ENCODE measurements at places on chromosomes 13 and 19.

- DNase-seq: no peak
These were observed 196.9 kb upstream of the UBL3 start for GRCh38 chr13:30047154-30047874.

- no peak for DNase-seq
These were observed 964 bp downstream of the PAK4 start for GRCh38 chr19:39126312-39127187.

DNA sequence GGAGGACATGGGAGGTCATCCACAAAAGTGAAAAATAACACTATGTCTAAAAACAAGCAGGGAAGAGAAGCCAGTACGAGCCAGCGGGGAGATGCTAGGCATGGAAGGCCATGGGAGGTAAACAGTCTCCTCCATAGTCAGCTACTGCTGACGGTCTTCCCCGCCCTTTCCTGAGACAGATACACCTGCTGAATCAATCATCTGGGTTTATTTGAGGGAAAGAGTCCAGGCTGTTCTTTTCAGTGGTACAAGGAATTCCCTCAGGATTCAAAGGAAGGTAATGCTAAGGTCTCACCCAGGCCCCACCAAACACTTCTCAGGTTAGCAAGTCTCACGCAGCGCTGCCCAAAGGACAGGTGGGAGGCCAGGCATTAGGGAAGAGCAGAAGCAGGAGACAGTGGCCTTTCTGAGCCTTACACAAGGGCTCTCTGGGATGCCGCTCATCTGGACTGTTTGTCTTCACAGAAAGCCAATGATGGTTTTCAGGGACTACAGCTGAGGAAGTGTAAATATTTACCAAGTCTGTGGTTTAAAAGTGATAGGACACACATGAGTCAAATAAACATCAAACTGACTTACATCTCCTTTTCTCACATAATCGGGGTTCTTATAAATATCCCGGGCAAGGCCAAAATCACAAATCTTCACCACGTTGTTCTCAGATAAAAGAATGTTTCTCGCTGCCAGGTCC lies 173.9 kb downstream of the FLT1 start:
- DNase-seq: no peak

DNA sequence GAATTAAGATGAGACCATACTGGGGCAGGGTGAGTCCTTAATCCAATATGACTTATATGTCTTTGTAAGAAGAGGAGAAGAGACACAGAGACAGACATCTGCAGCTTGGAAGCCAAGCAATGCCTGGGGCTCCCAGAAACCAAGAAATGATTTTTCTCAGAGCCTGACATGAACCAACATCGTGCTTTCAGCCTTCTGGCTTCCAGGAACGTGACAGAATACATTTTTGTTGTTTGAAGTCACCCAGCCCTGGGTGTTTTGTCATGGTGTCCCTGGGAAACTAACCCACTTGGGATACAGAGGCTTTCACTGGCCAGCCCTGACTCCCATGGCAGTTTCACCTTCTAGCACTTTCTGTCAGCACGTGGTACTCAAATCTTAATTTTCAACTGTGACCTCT lies 95.3 kb upstream of the SLC10A2 start:
- no peak for DNase-seq

GRCh38 chr13:27432611-27433210 lies 8.3 kb downstream of the GTF3A start:
- peak; percentile 35 for DNase-seq

DNA sequence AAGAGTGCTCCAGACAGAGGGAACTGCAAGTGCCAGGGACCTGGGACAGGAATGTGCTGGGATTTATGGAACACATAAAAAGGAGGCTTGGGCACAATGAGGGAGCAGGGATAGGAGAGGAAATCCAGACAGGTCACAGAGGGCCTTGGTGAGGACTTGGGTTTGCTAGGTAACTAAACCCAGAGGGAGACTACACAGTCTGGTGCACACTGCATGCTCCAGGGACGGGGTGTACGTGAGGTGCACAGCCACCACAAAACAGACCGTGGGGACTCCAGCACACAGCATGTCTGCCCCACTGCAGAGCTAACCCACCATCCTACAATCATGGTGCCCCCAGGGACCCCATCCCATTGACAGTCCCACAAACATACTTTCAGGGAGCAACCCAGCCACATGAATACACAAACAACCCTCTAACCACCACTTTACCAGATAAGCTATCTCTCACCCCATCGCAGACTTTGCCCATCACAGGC lies 5.5 kb upstream of the ZFP36 start:
- DNase-seq: no peak

DNA sequence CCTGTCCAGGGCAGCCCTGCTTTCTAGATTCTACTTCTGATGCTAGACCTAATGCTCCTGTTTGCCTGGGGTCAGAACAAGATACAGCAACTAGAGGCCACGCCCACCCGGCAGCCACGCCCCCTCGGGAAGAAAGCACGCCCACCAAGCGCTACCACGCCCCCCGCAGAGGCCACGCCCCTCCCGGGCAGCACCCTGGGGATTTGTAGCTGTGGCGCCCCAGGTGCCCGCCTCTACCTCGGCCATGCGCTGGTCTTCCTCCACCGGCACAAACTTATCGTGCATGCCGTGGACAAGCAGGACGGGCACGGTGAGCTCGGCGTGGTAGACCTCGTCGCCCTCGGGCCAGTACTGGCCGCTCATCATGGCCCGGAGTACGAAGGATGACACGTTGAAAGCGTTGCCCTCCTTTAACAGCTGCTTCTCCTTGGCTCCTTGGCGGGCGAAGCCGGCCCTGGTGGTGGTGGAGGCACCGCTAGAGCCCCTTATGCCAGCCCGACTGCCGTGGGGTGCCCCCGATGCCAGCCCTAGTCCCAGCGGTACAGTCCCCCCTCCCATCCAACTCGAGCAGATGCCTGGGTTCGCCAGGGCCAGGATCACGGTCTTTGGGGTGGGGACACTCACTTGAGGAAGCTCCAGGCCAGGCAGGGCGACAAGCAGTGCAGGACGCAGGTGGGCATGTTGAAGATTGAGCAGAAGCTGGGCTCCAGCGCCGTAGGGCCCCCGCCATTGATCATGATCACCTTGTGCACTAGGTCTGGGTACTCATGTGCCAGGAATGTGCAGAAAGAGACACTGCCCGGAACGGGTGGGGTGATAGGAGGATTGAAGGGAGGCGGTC lies 9.0 kb downstream of the ABHD8 start:
- peak; percentile 45 for DNase-seq

- peak; percentile 16 for DNase-seq
These were observed 20.3 kb upstream of the GGACT start for GRCh38 chr13:100608906-100609305.

GRCh38 chr19:9741476-9742171 lies 26.9 kb downstream of the ZNF846 start:
- DNase-seq: no peak

- DNase-seq: no peak
These were observed 59.7 kb downstream of the NAA16 start for GRCh38 chr13:41370736-41371135.

GRCh38 chr19:35519291-35519690 lies 5.8 kb upstream of the DMKN start:
- DNase-seq: no peak

Measured in CD4-positive, alpha-beta T cell treated with Interleukin-6 for 4 hours (primary cell).